CD4-positive, alpha-beta T cell treated with Interleukin-6 at 100 ng/mL for 8 hours (primary cell): ENCODE measurements at places on chromosomes 6 and 20.
A peak's percentile ranks its signal among the peaks of the same experiment; 100 is the strongest.

- DNase-seq = no peak
Observed at GRCh38 chr6:12545619-12546409, 170.8 kb upstream of the PHACTR1 start.

DNA sequence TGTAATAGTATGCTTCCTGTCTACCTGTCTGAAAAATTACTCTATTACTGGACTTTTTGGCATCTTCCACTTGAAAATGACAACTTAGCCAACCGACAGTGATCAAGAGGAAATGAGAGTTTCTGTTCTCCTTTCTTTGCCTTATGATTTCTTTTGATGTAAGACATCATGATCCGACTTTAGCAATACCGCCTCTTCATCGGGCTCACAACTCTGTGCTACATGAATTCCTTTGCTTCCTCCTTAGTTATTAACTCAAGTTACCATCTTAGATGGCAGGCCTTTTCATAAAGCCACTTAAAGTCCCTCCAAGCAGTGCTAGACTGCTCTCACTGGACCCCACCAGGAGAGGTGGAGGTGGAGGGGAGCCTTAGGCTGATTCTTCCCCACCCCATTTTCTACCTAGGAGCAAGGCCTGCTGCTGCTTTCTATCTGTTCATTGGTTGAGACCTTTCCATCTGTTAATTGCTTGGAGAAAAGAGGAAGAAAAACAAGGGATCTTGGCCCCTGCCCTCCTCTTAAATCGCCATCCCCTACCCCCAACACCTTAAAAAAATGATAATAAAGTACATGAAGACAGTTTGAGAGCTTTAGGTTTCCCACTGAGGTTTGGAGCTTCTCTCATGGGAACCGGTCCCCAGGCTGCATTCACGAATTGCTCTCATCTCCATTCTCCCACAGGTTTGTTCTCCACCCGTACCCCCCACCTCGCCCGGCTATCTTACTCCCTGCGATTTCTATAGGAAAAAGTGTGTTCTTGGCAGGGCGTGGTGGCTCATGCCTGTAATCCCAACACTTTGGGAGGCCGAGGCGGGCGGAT, 21.6 kb upstream of the MCM3 start:
- DNase-seq = peak; percentile 18

DNA sequence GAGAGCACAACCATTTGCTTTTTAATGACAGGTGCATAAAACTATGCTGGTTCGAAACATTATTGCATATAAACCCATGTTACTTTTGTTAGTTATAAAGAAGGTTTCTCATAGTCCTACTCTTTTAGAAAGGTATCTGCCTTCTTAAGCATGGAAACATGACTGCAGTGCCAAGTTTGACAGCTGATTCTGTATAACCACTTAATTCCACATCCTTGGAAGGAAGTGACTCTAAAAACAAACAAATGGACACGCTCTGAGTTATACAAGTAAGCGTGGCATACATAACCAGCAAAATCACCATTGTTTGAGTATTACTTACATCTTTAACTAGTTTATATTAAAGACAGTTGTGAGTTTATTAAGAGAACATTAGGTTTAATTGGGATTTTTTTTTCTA, 125.0 kb upstream of the HDGFL1 start:
- no peak for DNase-seq

DNA sequence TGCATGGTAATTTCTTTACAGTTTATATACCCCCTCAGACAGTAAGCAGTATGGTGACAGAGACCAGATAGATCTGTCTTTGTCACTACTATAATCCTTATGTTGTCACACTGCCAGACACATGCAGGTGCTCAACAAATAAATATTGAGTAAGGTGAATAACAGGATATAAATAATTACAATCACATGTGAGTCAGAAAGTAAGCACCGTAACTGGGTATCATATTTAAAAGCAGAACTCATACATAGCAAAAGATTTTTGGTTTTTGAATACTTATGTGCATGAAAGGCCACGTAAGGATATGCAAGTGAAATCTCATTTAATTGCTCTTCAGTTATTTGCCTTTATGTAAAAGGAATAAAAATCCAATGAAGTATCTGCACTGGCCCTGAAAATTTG, 17.4 kb downstream of the CNBD2 start:
- DNase-seq = no peak

DNA sequence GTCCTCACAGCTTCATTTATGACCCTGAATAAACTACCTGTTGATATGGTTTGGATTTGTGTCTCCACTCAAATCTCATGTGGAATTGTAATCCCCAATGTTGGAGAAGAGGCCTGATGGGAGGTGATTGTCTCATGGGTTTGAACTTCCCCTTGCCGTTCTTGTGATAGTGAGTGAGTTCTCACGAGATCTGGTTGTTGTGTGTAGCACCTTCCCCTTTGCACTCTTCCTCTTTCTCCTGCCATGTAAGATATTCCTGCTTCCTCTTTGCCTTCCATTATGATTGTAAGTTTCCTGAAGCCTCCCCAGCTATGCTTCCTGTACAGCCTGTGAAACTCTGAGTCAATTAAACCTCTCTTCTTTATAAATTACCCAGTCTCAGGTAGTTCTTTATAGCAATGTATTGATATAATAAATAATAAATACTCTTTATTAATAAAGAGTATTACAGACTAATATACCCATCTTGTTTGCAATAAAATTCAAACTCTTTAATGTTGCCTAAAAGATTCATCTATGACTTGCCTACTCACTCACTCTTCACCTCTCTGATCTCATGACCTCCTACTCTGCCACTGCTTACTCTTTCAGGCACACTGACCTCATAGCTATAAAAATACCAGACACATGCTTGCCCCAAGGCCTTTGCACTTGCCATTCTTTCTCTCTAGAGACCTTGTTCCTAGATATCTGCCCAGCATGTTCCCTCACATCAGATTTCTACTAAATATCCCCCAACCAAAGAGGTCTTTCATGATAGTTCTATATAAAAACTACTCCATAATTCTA, 256.4 kb upstream of the MARCKS start:
- DNase-seq = no peak

DNA sequence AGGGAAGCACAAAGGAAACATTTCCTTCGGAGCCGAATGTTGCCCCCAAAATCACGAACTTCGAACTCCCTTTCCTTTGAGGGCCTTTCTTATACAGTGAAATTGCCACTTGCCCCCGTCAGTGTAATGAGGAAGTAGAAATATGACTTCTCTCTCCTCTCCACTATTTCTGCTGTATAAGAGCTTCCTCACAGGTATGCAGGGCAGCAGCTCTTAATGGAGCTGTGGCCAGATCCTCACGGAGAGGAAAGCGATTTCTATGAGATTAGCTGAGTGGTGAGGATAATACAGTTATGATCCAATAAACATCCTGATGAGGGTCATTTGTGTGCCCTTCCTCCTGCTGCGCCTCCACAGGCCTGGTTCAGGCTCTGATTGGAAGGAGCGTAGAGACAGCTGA, 10.8 kb upstream of the CPNE5 start:
- DNase-seq = no peak

GRCh38 chr20:58303547-58303946, 6.0 kb upstream of the RAB22A start:
- DNase-seq = no peak

GRCh38 chr6:152979116-152979515, 3.7 kb downstream of the FBXO5 start:
- no peak for DNase-seq

DNA sequence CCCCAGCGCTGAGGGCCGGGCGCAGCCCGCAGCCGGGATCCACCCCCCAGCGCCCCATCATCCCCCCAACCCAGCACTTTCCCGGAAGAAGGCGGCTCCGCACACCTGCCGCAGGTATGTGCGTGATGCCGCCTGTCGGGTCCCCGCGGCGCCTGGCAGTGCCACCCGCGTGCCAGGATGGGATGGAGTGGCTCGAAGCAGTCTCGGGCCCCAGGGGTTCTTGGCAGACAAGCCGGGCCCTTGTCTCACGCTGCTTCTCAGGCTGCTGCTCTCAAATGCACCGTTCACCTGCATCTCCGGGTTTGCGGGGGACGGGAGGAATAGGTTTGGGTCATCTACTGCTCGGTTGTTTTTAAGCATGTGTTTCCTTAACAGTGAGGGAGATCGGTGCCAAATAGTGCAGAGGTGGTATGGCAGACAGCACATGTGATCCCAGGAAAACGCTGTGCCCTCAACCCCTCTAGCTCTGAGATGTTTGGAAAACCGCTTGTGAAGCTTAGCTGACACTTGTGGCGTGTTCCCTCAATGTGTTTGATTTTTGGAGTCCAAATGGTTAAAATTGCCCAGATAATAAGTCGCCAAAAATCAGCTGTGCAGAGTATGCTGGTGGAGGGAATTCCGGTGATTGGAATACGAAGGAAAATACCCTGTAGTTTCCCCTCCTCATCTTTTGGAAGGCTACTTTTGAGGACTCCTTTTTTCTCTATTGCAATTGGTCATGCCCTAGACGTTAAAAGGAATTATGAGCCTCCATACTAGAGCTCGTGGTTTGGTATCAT, 926 bp downstream of the MYLIP start:
- DNase-seq = no peak

DNA sequence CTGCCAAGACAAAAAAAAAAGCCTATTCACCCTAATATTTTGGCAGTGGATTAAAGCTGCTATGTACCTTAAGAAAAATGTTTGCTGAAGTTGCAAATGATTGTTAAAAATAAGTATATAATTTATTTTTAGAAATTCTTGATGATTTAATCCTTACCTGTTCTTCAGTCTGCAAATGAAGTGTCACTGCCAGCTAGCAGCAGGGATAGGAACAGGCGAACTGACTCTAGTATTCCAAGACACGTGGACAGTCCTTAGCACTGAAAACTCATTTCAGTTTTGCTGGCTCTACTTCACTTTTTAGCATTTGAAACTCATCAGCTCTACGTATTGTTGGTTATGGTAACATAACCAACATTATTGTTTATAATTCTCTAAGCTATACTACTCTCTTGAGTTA, 204.4 kb upstream of the ID4 start:
- DNase-seq = no peak

DNA sequence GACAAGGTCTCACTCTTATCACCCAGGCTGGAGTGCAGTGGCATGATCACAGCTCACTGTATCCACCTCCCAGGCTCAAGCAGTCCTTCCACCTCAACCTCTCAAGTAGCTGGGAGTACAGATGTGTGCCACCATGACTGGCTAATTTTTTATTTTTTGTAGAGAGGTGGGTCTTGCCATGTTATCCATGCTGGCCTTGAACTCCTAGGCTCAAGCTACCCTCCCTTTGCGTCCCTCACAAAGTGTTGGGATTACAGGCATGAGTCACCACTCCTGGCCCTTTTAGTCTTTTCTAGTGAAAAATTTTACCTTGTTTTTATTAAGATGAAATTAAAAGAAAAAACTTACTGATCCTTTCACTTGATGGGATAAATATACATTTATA, 17.2 kb downstream of the CDC5L start:
- no peak for DNase-seq

- DNase-seq = no peak
Observed at GRCh38 chr6:162078667-162079066, 648.9 kb downstream of the PRKN start.

- no peak for DNase-seq
Observed at GRCh38 chr6:118372413-118372812, 175.7 kb upstream of the PLN start.

- DNase-seq = no peak
Observed at GRCh38 chr6:8110117-8110721, 7.9 kb upstream of the EEF1E1 start.

- DNase-seq = no peak
Observed at GRCh38 chr6:75657327-75657726, 55.6 kb downstream of the SENP6 start.

DNA sequence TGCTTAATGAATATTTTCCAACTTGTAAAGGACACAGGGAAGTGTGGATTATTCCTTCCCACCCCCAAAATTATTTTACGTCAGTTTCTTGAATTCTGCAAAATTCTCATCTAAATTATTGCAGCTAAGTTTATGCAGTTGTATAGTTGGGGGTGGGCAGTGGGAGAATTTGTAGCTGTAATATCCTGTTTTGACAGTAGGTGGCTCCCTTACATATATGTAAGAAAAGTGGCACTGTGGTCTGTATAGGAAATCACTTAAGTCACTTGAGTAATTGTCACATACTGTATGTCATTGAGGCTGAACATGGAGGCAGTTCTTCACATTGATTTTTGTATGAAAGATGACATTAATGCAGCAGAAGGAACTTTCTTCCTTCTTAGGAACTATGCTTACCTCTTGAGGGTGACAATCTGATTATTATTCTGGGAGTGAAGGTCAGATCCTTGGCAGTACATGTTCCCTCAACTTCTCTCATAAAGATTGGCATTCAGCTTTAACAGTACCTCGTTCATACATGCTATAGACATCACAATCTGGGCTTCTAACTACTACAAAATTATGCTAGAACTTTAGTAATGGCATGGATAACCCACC, 14.6 kb upstream of the CFAP206 start:
- DNase-seq = peak; percentile 57

- DNase-seq = no peak
Observed at GRCh38 chr6:160919723-160920440, 71.7 kb upstream of the MAP3K4 start.

DNA sequence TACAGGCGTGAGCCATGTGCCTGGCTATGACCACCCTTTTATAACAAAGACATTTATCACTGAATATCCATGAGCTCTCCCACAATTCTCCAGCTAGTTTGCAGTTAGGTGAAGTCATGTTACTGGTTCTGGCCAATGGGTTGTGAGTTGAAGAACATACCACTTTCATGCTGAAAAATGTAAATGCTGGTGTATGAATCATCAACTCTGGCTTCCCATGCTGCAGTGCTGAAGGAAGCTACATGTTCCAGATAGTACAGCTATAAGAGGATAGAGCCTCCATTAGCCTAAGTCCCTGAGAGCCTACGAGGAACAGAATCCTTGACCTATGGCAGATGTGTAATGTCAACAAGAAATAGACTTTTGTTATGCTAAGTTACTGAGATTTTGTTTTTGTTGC, 180.4 kb downstream of the BTBD9 start:
- DNase-seq = no peak

DNA sequence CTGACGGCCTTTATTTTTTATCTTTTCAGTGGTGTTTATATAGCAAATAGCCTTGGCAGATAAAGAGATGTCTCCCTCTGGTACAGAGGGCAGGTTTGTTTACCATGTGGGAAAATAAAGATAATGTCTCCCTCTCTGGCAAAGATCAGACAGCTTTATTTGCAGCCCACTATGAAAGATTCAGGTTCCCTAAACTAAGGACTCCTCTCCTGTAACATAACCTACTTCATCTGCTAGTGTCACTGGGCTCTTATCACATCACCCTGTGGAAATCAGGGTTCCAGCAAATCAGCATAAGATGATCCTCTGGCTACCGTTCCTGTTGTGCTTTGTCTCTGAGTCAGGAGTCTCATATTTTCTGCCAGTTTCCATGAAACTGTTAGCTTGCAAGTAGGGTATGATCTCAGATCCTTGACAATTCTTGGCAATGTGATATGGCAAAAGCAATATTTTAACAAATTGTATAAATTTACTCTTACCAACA, 3.1 kb downstream of the FBXL4 start:
- no peak for DNase-seq

DNA sequence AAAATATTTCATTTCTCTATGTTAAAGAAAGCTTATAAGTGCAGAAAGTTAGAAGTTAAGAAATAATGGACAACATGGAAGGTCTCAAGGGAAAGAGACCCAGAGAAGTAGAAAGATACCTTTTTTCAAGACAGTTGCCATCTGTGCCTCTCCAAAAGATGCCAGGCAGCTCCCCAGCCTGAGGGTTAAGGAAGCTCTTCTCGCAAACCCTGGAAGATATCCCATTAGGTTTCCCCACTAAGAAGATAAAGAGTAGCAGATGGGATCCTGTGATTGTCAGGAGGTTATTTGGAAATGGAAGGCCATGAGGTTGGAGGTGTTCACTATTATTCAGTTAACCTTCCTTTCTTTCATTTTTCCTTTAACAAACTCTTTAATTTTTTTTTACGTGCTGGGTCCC, 110.1 kb upstream of the SIM1 start:
- DNase-seq = no peak
